Stimulated activated CD4-positive, alpha-beta T cell treated with anti-CD3 and anti-CD28 coated beads, Interleukin-12 subunit alpha, Interleukin-12 subunit beta, amount 100 ng/mL, for 48 hours (primary cell): ENCODE measurements at places on chromosomes 3 and 15.

DNA sequence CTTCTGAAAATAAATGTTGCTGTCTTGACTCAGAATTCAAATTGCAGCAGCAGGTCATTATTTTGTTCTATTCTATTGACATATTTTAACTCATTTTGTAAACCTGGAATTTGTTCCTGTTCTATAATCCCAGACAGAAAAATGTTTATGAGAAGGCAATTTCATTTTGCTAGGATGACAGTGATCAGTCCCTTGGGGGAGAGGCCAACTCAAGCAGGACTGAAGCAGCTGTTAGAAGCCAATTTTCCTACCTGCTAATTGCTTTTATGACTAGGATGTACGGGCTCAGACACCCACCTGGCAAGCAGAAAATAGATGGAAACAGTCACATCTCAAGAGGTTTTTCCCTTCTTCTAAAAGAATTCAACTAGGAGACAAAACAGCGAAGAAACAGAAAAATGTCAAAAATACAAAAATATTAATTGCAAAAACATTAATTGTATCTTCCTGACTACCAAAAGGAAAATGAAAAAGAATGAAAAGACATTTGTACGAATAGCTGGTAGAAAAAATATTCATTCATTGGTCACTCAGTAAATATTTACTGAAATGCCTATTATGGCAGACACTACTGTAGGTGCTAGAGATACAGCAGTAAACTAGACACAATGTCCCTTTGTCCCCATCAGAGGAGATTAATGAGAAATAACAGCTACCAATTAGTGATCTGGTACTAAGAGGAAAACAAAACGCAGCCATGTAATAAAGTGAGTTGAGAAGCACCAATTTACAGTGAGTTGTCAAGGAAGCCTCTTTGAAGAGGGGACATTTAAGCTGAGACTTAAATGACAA is 73.5 kb downstream of the PEAK1 start:
- DNase-seq: no peak

GRCh38 chr15:54979964-54980363 is 216.8 kb downstream of the RSL24D1 start:
- no peak for DNase-seq

- DNase-seq: no peak
Observed at GRCh38 chr15:41945221-41945620, 27.1 kb downstream of the EHD4 start.

GRCh38 chr3:72659188-72659587 is 189.1 kb downstream of the SHQ1 start:
- DNase-seq: no peak

DNA sequence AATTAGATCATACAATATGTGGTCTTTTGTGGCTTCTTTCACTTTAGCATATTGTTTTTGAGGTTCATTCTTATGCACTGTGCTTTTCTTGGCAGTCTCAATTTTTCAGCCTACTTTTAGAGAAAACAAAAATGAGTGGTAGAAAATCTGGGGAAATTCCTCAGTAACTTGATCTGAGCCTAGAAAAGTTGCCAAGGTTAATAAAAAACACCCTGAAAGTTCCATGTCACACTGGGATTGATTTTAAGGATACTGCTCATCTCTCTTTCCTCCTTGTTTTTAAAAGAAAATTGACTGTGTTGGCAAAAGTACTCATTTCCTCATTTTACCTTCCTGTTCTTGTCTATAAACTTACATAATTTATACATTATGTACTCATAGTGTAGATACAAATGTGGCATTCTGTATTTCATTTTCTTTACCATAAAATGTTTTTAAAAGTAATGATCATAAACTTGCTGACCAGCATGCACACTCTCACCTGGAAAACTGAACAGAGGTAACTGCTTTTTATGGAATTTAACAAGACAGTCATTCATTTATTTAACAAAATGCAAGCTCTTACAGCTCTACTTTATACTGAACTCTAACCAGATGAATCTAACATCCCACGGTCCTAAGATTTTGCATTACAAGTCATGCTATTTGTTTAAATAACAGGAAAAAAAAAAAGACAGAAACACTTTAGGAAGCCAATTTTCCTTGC is 28.6 kb upstream of the SH3BP5 start:
- no peak for DNase-seq

DNA sequence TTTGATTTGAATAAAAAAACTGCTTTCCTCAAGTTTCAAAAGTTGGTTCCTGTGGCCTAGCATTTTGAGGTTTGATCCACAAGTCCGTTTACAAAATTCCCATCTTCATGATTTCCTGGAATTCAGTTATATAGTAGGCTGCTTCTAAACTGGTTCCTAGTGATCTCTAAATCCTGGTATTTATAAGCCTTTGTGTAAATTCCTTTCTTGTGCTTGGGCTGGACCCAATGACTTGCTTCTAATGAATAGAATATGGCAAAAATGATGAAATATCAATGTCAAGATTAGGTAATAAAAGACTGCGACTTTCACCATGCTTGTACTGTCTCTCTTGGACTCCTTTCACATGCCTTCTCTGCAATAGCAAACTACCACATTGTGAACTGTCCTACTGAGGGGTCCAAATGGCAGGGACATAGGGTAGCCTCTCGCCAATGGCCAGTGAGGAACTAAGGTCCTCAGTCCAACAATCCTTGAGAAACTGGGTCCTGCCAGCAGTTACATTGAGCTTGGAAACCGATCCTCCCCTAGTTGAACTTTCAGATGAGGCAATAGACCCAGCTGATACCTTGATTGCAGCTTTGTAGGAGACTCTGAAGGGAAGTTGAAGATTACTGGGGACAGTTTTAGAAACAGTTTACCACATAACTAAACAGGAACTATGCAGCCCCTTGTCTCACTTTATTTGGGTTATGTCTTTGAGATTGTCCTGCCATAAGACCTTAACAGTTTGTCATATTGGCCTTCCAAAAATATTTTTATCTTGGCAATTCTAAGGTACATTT is 303.9 kb upstream of the TBC1D5 start:
- DNase-seq: no peak

DNA sequence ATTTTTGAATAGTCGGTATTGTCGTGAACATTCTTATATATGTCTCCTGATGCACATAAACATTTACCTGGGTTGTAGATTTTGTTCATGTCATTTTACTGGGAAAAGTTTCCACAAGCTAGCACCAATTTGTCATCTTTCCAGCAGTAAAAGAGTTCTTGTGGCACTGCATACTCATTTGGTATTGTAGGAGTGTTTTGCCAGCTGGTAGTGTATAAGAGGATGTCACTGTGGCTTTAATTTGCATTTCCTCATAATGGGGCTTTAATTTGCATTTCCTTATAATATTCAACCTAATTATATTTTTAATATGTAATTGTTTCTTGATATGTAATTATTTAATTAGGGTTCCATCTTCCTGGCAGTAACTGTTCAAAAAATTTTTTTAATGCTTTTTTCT is 21.2 kb upstream of the TNFSF10 start:
- DNase-seq: no peak

- no peak for DNase-seq
Observed at GRCh38 chr3:54905920-54906319, 21.9 kb downstream of the LRTM1 start.

DNA sequence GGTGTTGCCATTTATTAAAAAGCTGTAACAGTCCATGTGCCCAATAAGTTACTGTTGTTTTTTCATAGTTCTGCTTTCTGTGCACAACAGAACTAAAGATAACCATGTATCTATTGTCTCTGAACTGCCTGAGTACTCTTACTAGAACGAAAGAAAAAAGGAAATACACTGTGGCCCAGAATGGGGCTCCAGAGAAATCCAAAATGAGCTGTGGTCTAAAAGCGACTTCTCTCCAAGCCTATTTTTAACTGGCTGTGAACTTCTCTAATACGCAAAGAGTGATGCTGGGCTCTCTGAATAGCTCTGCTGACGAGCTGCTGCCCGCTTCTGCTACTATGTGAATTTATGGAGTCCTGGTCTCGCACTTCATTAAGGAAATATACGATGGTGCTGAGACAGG is 56.2 kb upstream of the LPP start:
- DNase-seq: no peak

- peak; percentile 15 for DNase-seq
Observed at GRCh38 chr3:179811321-179812095, 158.7 kb downstream of the USP13 start.

GRCh38 chr3:170589113-170589512 is 3.2 kb upstream of the SLC7A14 start:
- DNase-seq: no peak

GRCh38 chr15:40386480-40386879 is 4.0 kb downstream of the KNSTRN start:
- no peak for DNase-seq

DNA sequence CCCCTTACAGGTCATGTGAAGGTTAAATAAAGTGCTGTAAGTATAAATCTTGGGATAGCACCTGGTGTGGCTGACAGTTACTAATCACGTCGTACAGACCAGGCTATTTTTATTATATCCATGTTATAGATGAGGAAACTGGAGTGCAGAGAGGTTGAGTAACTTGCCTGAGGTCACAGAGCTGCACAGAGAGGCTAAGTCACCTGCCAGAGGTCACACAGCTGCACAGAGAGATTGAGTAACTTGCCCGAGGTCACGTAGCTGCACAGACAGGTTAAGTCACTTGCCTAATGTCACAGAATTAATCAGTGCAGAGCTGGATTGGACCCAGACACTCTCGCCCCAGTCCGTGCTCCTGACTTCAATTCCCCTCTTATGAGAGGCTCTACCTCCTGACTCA is 171.5 kb downstream of the NUP210 start:
- DNase-seq: no peak

DNA sequence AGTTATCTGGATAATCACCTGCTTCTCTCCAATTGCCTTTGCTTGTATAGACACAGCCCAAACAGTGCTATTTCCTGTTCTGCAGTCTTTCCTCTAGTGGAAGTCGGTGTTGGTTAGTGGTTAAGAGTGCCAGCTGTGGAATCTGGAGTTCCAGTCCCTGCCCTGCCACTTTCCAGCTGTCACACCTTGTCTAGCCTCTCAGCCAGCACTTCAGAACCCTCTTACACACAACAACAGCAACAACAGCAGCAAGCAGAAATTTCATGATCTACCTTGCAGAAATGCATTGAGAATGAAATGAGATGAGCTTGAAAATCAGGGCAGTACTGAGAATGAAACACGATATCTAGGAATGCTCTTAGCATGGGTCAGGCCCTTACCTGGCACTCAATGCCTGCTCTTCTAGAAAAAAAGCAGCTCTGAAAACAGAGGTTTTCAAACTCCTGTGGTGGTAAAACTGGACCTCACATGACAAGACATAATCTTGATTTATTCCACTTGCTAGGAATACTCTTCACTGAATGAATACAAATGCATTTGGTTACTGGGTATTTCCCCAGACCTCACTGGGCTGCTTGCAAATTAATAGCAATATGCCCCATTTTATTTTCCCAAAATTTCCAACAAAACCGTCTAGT is 3.3 kb upstream of the WNT5A start:
- DNase-seq: no peak

DNA sequence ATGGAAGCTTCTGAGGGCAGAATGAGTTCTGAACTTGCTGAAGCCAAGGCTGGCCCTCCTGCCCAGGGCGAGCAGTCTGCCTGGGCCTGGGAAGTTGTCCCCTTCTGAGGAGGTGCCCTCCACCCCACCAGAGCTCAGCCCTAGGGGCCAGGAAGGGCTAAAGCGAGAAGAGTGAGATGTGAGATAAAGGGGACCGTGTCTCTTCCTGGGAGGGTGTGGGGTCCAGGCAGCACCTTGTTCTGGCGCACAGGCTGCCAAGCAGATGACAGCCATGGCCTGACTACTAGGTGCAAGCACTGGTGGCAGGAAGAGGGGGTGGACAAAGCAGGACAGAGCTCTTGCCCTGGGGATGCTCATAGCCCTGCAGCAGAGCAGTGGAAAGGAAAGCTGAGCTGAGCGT is 3.7 kb downstream of the PAK6 start:
- DNase-seq: no peak

DNA sequence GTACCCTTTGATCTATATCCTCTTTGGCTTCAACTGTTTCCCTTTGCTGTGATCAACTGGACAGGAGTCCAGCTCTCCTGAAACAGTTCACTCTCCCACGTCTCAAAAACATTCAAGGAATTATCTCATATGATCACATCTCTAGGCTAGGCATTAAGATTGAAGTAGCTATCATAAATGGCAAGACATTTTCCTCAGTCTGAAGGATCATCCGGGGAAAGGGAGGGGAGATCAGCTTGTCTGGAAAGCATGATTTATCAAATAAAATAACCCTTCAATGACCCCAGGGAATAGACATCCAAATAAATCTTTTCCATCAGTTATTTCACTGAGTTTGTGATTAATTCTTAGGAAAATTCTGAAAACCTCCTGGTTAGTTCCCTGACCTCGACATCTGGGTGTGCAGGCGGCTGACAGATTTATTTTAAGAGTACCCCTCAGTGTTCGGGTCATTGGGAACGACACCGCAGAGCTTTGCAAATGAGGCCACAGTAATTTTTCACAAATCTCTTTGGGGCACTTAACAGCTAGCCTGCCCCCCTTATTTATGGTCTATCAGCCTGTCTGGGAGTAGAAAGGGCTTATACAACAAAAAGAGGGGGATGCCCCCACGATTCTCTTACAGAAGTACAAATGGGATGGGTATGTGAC is 65.8 kb downstream of the NSMCE3 start:
- no peak for DNase-seq

- no peak for DNase-seq
Observed at GRCh38 chr3:192372616-192373015, 354.7 kb downstream of the FGF12 start.

DNA sequence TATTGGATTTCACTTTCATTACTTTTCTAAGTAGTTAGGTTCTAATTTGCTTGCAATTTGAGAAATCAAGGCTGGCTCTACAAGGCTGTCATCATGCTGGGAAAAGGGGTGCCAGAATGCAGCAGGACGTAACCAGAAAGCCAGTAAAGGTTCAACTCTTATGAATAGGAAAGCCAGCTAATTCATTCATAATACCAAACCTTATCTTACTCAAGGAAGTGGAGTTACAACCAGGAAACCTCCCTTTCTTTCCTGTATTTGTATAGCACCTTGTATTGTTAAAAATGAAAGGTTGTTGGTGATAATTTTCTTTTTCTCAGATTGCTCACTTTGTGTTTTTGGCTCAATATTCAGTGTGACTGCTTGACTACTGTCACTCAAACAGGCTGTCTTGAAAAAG is 109.4 kb downstream of the FILIP1L start:
- no peak for DNase-seq

GRCh38 chr3:188220988-188221818 is 67.2 kb downstream of the LPP start:
- no peak for DNase-seq

- peak; percentile 44 for DNase-seq
Observed at GRCh38 chr3:48151058-48151806, 37.0 kb downstream of the CDC25A start.

DNA sequence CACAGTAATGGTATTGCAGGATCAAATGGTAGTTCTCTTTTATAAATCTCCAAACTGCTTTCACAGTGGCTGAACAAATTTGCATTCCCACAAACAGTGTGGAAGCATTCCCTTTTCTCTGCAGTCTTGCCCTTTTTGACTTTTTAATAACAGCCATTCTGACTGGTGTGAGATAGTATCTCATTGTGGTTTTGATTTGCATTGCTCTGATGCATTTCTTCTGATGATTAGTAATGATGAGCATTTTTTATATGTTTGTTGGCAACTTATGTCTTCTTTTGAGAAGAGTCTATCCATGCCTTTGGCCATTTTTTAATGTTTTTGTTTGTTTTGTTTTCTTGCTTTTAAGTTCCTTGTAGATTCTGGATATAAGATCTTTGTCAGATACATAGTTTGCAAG is 316.1 kb upstream of the TMCO5A start:
- no peak for DNase-seq

GRCh38 chr3:72798552-72799195 is 49.6 kb downstream of the SHQ1 start:
- DNase-seq: no peak
